Right ventricle myocardium inferior (tissue), 1 donor: ENCODE measurements at places on chromosomes 4 and X. TPM values are rescaled to one million over a fixed set of nuclear protein-coding genes. Genes with fewer than 3 reads are reported as not detected.

GABRE gene
- 30.3 TPM for total RNA-seq

PPP3CA gene
- total RNA-seq = 23.3 TPM

IL2 gene
- not detected for total RNA-seq

AWAT1 gene
- not detected for total RNA-seq

RADX gene
- 0.87 TPM for total RNA-seq

S100G gene
- total RNA-seq = not detected

TLR6 gene
- 1.5 TPM for total RNA-seq

DNA sequence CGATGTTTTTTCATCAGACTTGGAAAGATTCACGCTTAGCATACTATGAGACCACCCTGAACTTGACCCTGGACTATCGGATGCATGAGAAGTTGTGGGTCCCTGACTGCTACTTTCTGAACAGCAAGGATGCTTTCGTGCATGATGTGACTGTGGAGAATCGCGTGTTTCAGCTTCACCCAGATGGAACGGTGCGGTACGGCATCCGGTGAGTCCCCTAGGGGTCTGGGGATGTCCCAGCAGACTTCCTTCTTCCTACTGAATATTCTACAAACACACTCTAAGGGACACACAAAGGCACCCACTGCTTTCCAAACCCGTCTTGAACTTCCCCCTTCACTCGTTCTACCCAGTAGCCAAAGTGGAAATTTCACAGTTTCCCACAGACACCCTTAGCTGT is 9.3 kb downstream of the GABRQ start:
- DNase-seq = no peak

DNA sequence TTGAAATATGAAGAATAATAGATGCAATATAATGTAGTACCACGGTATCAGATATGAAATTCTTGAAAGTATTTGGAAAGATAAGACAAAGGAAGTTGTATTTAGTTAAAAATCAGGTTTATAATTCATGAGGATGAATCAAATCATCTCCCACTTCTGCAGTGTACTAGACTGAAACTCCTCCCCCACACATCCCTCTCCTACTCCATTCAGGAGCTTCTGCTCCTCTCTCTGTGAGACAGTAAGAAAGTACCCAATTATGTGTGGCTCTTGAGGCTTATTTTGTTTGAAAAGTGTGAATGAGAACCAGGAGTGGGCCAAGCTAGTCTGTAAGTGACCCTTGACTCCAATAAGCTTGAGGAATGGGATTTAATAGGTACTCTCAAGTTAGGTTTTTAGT is 9.5 kb downstream of the SLAIN2 start:
- DNase-seq = no peak

GRCh38 chrX:40418813-40419195 is 162.0 kb upstream of the ATP6AP2 start:
- DNase-seq = no peak

DNA sequence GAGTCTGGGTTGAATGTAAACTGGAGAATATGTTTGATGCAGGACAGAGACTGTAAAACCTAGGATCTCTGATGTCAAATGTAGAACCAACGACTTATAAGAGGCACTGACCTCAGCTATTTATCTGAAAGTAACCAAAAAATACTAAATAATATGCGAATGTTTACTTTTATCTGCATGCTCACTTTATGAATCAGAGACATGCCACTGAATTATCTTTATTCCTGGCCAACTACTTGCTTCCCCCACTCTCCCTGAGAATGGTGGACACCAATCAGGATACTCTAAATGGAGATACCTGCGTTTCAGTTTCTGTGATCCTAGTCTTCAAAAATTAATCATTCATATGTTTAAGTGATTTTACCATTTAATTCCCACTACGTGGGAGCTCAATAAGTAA is 1038.4 kb upstream of the PABPC4L start:
- DNase-seq = no peak

DNA sequence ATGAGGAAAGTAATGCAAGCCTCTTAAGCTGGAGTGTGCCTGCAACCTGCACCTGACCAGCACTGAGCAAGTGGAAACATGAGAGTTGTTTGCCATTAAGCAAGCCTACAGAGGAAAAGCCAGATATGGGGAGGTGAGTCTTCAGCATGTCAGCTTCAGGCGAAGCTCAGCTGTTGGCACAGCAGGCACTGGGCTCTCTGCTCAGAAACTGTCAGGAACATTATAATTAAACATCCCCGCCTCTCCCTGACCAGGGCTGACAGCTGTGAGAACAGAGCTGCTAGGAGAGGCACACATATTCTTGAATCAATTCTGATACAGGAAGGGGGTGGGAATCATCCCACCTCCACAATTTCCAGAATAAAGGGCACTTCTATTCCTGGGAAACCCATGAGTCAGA is 19.0 kb upstream of the DCX start:
- DNase-seq = no peak

DNA sequence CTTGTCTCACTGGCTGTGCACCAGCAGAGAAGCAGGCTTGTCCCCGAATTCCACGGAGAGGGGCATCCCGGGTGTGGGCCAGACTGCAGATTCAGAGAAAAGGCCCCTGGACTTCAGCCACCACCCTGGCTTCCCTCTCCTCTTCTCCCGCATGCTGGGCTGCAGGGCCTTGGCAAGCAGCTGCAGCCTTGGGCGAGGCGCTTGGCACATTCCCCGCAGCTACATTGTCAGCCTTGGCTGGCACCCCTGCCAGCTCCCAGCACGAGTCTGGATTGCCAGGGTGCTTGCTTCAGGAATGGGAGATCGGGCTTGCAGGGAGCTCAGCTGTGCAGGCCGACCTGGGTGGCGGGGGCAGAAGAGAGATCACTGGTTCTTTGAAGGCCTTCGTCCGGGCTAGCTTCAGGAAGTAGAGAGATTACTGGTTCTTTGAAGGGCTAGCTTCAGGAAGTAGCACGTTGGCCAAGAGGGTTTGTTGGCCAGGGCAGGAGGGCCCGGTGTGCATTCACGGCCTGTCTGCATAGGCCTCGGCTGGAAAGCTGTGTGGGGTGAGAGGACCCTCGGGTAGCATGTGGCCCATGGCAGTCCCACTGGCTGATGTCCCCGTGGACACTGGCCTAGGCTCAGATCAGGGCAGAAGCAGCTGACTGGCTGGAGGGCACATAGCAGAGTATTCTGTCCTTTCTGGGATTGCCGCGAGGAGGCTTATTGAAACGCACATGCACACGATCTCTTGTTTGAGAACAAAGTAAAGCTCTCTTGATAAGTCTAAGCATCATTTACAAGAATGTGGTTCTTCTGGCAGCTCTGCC is 2.7 kb downstream of the ABCD1 start:
- no peak for DNase-seq

- DNase-seq = no peak
Measured at GRCh38 chr4:87489678-87490077, 39.5 kb downstream of the SPARCL1 start.

- no peak for DNase-seq
Measured at GRCh38 chr4:142408003-142408441, 438.1 kb downstream of the INPP4B start.

DNA sequence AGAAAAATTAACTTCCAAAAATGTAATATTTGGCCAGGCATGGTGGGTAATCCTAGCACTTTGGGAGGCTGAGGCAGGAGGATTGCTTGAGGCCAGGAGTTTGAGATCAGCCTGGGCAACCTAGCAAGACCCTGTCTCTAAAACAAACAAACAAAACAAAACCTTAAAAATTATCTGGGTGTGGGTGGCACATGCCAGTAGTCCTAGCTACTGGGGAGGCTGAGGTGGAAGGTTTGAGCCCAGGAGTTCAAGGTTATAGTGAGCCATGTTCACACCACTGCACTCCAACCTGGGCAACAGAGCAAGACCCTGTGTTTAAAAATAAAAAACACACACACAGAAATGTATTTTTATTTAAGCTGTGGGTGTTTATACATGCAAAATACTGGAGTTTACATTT is 12.0 kb downstream of the FAM120C start:
- no peak for DNase-seq

- DNase-seq = no peak
Measured at GRCh38 chr4:137510557-137511265, 21.6 kb downstream of the PCDH18 start.

DNA sequence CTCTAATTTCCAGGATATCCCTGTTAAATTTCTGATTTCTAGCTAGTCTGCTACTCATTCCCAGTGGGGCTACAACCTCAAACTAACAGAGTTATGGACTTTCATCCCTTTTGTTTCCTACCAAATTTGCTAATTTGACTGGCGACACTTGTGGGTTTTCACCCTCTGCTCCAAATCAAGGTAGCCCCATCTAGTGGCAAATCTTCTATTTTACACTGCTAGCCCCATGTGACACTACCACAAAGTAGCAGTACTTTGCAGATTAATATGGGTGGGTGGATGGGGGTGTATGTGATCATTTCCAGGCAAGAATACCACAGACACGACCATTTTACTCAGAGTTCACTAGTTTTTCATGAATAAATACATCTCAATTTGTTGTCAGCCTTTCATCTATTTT is 150.3 kb downstream of the MSL3 start:
- DNase-seq = no peak

DNA sequence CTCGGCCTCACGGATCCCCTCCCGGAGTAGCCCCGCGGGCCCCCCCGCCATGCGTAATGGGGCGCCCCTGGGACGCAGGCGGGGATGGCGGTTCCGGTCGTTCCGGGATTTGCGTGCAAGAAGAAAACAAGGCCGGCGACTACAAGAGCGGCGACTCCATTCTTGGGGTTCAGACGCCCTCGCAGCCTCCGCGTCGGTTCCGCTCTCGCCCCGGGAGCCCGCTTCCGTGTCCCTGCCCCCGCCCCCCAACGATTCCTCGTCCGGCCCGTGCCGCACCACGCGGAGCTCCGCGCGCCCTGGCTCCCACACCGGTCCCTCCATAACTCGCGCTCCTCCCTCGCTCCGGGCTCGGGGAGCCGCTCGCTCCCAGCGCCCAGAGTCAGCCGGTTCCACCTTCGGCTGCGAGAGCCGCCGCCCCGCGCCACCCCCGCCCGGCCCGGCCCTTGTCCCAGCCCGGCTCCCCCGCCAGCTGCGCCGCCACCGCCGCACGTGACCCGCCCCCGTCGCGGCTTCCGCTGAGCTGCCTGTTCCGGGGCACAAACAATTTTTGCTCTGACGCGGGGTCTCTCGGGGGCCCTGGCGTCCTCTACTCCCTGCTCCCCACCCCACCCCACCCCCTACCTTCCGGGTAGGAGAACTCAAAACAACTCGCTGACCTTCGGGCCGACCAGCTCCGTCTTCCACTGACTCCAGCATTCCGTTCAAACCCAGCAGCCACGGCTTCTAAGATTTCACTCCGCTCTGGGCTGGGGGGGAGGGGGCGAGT is 78.8 kb upstream of the BCOR start:
- DNase-seq = peak; percentile 88

GRCh38 chr4:98685225-98686042 is 27.0 kb upstream of the TSPAN5 start:
- no peak for DNase-seq

GRCh38 chr4:151524610-151525009 is 115.6 kb downstream of the FHIP1A start:
- DNase-seq = no peak

DNA sequence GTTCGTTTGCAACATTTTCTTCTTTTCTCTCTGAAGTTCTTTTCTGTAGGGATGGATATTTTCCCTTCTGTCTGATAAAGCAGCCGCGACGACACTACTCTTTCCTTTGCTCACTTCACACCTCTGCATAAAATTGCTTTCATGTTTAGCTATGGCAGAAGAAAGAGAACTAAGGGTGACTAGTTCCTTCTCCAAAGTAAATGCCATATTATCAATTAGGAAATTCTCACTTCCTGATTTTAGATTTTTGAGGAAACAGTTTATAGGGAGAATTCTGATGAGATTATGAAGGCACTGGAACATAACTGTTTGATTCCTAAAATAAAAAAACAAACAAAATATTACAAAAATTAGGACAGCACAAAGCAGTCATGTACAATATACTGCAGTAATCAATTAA is 29.2 kb downstream of the FANCB start:
- DNase-seq = no peak

- no peak for DNase-seq
Measured at GRCh38 chrX:49910344-49910743, 12.1 kb upstream of the CLCN5 start.

- no peak for DNase-seq
Measured at GRCh38 chr4:112378858-112379257, 81.7 kb downstream of the ALPK1 start.

GRCh38 chr4:10105421-10105820 is 11.2 kb downstream of the WDR1 start:
- no peak for DNase-seq

- DNase-seq = no peak
Measured at GRCh38 chr4:139668658-139669201, 3.1 kb downstream of the MGST2 start.

DNA sequence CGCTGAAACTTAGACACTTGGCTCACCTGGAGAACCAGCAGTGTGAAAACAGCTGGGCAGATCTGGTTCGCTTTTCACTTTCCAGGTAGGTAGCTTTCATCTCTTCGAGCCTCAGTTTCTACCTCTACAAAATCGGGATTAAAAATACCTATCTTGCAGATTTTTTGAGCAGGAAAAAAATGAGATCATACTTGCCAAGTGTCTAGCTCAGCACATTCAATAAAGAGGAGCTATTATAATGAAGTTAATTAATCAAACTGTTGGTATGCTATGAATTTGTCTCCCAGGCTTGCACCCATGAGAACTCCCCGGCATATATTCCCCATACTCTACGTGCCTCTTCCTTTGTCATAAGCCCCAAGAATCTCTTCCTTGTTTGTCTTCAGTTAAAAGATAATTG is 158.6 kb upstream of the LDB2 start:
- no peak for DNase-seq

- no peak for DNase-seq
Measured at GRCh38 chr4:137310593-137311490, 221.5 kb downstream of the PCDH18 start.

GRCh38 chr4:37728064-37728463 is 41.9 kb upstream of the RELL1 start:
- no peak for DNase-seq

GRCh38 chrX:21657318-21658151 is 595 bp downstream of the KLHL34 start:
- DNase-seq = no peak

DNA sequence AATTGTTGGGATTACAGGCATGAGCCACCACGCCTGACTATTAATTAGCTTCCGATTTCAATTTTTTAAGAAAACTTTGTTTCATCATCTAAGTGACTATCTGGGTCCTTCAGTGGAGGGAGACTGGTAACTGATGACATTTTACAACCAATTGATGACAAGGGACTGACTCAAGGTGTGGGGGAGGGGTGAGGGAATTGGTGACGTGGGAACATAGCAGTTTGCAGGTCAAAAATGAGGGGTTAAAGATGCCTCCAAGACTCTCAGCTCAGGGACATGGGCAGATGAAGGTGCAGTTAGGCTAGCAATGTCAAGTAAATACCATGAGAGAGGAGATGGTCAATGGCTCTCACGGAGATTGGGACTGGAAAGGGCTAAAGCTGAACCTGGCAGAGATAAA is 5.7 kb upstream of the FAM9C start:
- no peak for DNase-seq

GRCh38 chrX:42946544-42947194 is 168.7 kb upstream of the PPP1R2C start:
- DNase-seq = no peak
